Epithelial cell of proximal tubule (primary cell): ENCODE measurements at places on chromosomes 3 and 15.

DNA sequence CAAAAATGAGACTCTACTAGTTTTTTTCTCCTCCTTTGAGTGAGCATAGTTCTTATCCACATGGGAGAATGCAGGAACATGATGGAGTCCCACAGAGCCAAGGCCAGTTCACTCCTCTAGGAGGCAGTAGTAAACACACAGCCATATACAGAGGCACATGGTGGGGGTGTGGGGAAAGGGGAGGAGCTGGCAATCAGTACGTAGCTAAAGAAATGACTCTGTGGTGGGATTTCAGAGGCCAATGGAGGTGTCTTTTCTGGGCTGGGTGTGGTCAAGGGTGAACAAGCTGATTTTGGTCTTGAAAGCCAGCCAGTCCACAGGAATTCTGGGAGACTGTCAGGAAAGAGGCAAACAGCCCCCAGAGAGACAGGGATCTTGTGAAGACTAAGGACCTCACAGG, 6.6 kb upstream of the RAB11A start:
- DNase-seq, result no peak

GRCh38 chr3:58880182-58880581, 169.6 kb downstream of the CFAP20DC start:
- no peak for DNase-seq

DNA sequence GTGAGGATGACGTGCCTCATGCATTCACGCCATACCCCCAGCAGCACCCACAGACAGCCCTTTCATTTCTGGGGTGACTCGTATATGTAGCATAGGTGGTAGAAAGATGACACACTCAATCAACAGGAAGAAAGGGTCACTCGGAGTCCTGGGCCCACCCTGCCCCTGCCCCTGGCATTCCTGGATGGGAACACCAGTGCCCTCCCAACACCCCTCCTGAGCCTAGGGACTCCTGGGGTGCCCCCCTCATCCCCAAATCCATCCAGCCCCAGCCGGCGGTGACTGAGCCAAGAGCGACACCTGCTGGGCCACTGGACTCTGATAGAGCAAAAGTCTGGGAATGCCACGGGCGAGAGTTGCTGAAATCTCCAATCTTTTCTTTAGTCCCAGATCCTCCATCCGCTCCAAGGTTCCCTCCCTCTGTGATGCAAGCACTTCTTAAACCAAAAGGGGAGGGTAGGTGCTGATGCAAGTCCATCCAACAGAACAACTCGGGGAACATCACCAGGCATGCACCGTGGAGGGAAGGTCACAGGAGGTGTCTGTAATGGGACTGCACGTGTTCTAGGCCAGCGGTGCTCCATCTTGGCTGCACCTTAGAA, 31.1 kb downstream of the ACAN start:
- no peak for DNase-seq

DNA sequence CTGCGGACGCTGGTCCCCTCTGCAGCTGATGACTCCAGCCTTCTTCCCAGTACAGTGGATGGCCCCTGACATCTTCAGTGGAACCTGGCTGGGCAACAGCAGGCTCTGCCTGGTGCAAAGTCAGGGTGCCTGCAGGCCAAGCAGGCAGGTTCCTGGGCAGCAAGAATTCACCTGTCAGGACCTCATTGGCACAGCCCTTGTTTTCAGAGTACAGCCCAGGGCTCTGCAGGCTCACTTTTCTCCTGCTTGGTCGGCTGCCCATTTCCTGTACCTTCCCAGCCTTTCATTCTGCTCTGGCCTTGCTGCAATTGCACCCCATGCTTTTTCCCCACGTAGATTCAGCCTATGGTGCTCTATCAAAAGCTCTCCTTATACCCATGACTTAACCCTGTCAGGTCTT, 56.0 kb downstream of the LRTM1 start:
- no peak for DNase-seq

- DNase-seq, result no peak
Observed at GRCh38 chr3:99559196-99559595, 79.2 kb upstream of the COL8A1 start.
